ENCODE measurements at places on chromosomes 3 and 15.

- DNase-seq, result no peak
Observed at GRCh38 chr3:22366781-22367180, 615.8 kb upstream of the ZNF385D start.

DNA sequence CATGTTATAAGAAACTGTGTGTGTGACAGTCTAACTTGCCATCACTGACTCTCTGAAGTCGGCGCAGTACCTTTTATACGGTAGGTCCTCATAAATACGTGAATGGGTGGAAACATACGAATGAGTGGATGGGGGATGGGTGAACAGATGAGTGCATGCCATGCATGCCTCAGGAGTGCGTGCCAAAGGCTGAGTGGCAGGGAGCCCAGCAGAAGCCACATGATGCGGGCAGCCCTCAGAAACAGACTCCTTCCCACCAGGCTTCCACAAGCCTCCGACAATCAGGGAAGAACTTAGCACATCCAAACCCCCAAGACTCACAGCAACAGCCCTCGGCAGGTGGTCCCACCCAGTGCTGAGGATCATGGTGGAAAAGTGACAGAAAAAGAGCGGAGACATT lies 16.7 kb downstream of the HCN4 start:
- DNase-seq, result no peak

DNA sequence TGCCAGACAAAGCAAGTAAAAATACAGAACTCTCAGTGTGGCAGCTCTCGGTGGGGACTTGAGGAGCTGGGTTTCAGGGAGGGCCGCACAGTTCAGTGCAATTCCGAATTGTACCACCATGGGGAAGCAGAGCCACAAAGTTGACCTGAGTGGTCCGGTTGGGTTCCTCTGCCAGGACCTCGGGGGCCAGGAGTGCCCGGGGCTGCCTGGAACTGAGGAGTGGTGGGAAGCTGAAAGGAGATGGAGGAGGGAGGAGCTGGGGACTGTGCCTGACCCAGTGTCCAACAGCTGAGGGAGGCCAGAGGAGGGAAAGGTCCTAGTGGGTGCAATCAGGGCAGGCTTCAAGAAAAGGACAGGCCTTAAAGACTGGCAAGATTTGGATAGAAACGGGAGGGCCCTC lies 32.2 kb upstream of the TRH start:
- peak; percentile 51 for DNase-seq

DNA sequence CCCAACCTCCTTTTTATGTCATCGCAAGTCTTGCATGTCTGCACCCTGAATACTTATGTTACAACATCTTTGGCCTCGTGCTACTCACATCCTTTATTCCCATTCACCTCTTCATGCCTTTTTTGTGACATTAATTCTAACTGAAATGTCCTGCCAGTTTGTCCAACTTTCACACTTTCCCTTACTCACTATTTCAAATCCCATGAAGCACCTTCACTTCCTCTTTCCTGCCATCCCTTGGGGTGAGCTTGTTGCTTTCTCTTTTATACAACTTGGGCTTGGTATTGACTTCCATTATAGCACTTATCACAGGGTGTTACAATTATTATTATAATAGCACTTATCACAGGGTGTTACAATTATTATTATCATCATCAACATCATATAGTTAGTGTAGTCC lies 496.3 kb downstream of the NLGN1 start:
- no peak for DNase-seq

DNA sequence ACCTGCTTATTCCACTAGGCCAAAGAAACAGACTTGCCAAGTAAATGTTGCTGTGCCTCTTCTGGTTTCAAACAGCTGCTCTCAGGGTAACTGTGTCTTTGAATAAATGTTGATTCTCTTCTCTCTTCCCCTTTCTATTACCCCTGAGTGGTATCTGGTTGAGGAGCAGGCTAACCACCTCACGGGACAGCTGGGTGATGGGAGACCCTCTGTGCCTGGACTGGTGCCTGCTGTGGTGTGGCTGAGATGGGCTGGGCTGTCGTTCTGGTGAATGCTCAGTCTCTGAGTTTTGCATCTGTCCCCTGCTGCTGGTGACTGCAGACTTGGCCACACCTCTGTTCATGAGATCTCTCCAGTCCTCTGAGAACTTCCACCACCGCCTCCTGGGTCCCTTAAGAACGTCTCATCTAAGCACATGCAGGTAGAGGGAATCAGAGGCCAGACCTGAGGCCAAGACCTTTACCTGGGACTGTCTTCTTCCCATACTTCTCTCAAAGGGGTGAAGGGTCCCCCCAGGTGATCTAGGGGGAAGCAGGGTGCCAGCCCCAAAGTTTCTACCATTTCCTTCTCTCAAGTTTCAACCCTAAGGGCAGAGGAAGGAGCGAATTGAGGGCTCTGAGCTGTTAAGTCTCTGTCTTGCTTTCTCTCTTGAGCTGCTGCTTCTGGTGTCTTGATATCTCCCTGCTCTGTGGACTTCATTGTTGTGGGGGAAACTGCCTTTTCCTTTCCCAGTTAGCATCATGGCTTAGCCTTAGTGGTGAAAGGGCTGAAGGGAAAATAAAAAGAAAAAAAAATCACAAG lies 252.9 kb downstream of the EBLN2 start:
- DNase-seq, result no peak

DNA sequence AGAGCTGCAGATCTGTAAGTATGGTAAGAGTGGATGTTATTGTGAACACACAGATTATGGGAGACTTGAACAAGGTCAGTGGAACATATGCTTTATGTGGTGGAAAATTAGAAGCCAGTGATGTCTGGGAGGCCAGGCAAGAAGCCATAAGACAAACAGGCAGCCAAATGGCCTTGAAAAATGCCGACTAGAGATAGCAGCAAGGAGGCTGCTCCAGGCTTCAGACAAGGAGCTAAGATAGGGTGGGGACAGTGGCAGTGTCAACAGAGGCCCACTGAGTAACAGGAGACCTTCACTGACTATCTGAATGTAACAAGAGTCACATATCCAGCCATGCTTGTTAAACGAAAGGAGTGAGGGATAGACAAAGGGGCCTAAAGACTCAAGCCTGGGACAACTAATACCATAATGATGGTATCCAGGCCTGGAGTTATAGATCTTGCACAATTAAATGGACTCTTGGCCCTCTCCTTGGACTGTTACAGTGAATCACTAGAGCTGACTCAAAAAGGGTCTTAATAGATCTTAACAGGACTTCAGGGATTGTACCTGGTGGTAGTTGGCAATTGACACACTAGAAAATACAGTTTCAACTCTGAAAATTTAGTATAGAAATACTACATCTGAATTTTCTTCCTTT lies 50.6 kb downstream of the CFAP20DC start:
- DNase-seq, result no peak

DNA sequence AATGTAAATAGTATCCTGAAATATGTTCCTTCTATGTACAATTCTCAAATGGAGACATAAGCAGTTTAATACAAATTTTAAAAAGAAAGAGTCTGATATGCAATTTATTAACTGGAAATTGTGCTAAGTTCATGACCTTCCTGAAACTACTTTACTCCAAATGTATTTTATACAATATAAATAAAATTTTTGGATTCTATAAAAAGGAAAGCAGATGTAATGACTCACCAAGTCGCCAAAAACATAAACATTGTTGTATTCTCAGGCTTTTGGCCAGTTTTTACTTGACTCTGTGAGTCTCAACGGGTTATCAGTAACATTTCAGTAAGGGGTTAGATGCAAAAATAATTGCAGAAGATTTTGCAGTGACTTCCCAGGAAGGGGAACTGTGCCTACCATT lies 948.2 kb downstream of the EPHA3 start:
- no peak for DNase-seq

GRCh38 chr3:48931944-48932580 lies 13.4 kb downstream of the ARIH2 start:
- DNase-seq, result no peak

DNA sequence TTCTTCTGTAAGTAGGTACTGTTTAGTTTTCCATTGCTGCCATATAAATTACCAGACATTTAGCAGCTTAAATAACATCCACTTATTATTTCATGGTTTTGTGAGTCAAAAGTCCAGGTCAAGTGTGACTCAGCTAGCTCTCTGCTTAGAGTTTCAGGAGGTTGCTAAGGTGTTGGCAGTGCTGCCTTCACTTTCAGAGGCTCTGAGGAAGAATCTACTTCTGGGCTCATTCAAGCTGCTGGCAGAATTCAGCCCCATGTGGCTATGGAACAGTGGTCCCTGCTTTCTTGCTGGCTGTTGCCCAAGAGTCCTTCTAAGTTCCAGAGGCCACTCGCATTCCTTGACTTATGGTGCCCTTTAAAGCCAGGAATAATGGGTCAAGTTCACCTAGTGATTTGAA lies 4.5 kb downstream of the CFAP44 start:
- DNase-seq, result no peak

GRCh38 chr3:183734750-183735494 lies 37.3 kb downstream of the YEATS2 start:
- DNase-seq, result no peak

DNA sequence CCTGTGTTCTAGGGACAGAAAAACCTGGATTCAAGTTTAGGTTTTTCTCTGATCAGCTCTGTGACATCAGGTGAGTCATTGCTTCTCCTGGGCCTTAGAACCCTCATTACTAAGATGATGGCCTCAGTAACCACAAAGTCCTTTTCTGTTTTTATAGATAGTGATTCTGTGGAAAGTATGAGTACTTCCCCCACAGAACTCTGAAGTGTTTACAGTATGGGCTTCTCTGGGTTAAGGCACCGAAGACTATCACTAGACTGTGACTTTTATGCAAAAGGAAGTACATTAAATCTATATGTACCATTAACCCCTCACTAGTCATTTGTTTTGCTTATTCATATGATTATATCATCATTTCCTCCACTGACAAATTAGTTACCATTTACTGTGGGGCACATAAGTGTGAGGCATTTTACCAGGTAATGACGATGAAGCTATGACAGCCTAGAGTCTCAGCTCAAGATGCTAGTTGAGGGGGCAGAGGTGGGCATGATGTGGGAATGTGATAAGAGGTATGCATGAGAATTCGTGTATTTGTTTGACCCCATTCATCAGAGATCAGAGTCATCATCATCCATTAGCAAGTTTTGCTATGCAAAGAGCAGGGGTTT lies 15.0 kb upstream of the RORA start:
- DNase-seq, result no peak

GRCh38 chr3:197501879-197502620 lies 53.7 kb downstream of the BDH1 start:
- no peak for DNase-seq

DNA sequence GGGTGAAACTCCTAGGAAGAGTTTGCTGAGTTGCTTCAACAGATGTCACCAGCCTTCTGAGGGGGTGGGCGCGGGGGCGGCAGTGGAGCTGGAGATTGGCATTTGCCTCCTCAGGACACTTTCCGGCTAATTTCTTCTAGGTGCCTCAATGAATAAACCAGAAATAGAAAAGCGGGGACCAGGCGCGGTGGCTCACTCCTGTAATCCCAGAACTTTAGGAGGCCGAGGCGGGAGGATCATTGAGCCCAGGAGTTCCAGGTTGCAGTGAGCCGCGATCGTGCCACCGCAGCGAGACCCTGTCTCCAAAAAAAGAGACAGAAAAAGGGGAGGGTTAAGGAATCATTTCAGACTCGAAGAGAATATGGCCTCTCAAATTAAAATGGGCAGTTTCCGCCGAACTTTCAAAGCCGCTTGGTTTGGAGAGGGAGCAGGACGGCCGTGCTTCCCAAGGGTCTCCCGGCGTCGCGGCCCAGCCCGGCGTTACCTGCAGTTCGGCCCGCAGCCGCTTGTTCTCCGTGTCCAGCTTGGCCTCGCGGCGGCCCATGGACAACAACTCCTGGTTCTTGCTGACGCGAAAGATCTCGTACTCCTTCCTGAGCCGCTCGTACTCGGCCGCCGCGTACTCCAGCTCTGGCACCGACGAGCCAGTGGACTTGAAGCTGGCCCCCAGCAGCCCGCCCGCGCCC lies 587 bp downstream of the NPHP3 start:
- peak; percentile 40 for DNase-seq

DNA sequence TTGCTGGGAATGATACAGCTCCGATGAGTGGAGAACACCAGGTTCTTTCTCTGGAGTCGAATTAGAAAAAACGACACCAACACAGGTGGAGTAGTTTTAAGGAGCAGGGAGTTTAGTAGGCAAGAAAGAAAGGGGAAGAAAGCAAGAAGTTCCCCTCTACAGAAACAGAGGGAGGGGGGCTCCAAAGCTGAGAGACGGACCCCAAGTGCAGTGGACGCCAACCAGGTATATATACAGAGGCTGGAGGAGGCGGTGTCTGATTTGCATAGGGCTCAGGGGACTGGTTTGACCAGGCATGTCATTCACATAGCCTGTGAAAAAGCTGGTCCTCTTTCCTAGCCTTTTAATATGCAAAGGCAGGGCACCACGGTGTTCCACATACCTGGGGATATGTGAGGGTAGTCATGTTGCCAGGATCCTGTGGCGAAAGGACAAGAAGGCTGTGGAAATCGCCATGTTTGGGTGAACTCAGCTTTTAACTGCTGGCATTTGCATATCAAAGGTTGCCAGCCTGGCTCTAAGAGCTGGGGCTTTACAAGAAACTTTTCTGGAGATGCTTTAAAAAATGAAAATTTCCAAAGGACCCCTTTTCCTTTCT lies 887.4 kb upstream of the EPHA6 start:
- no peak for DNase-seq

DNA sequence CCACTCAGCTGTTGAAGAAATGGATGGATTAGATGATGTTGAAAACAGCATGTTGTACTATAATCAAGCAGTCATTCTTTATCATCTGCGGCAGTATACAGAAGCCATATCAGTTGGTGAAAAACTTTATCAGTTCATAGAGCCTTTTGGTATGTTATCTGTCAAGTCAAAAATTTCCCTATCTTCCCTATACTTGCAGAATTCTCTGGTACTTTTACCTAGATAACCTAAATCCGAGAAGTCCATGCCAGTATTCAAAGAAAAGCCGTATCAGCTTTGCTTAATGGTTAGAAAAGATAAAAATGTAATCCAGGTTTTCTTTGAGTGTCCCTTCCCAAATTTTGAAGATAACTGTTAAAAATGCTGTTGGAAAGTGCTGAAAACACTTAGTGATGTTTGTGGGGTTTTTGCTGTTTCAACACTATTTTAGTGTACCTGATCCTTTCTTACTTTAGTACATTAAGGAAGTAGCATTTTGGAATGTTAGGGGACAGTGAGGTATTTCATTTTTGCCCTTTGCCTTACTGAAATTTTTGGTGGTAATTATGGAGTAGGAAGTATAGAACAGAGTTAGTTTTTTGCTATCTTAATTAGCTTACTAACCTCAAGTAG lies 23.8 kb downstream of the CNOT10 start:
- no peak for DNase-seq

DNA sequence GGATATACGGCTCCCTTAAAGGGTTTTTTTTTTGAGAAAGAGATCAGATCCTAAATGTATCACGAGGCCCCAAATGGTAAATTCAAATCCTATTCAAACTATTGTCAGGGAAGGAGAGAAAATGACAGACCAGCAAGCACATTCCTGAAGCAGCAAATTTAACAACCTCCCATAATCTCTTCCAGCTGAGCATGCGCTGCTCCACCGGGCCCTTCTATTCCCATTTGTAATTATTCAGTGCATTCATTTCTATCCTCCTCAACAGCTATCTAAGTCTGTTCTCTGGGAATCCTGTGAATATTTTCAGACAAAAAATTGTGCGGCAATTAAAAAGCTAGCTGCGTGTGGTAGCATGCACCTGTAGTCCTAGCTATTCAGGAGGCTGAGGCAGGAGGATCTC lies 43.2 kb downstream of the MAGI1 start:
- DNase-seq, result no peak

- no peak for DNase-seq
Observed at GRCh38 chr15:100256101-100256969, 85.4 kb downstream of the ADAMTS17 start.

- DNase-seq, result no peak
Observed at GRCh38 chr3:108503722-108504121, 6.7 kb downstream of the MYH15 start.

GRCh38 chr3:15094187-15094875 lies 4.6 kb downstream of the RBSN start:
- DNase-seq, result no peak

GRCh38 chr3:59001675-59002074 lies 48.1 kb downstream of the CFAP20DC start:
- no peak for DNase-seq

All from SW 1271 (cell line).